Astrocyte of the spinal cord (primary cell): ENCODE measurements at places on chromosomes 3 and 15.

GRCh38 chr3:123618076-123618708 lies 33.3 kb upstream of the HACD2 start:
- DNase-seq = no peak

DNA sequence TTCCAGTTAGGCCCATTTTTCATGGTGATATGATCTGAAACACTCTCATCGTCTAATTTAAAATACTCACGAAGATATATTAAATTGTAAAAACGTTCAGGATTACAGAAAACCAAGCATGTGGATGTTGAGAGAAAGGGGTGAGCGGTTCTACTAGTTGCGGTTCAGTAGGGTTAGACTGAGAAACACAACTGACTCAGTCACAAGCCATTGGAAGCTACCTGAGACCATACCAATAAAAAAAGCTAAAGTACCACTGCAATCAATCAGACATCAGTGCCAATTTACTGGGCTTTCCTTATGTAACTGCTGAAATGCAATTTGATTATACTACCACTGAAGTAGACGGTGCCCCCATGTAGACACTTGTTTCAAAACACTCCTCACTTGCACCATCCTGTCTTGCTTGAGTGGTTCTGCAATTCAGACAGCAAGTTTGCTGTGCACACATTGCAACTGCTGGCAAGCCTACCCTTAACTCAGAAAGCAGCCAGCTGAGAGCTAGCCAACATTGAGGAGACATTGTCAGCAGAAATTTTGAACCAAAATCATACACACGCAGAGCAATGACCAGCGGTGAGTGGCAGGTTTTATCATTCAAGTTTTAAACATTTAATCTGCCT lies 368.7 kb upstream of the ARHGEF26 start:
- no peak for DNase-seq

- DNase-seq = no peak
These were observed 30.4 kb upstream of the CAPN7 start for GRCh38 chr3:15175605-15176004.

DNA sequence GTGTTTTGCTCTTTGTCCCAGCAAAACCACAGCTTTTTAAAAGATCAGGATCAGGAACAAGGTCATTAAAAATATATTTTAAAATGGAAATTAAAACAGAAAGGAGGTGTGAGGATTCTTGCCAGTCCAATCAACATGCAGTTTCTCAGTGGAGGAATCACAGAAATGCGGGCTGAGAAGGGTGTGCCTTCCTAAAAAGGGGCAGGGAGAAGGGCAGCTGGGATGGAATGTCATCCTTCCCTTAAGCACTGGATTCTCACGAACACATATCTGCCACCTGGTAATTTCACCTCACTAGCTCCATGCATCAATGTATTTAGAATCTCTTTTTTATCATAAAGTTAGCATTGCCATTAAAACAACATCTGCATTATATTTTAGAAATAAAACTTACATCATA lies 21.4 kb downstream of the ABI3BP start:
- DNase-seq = no peak

DNA sequence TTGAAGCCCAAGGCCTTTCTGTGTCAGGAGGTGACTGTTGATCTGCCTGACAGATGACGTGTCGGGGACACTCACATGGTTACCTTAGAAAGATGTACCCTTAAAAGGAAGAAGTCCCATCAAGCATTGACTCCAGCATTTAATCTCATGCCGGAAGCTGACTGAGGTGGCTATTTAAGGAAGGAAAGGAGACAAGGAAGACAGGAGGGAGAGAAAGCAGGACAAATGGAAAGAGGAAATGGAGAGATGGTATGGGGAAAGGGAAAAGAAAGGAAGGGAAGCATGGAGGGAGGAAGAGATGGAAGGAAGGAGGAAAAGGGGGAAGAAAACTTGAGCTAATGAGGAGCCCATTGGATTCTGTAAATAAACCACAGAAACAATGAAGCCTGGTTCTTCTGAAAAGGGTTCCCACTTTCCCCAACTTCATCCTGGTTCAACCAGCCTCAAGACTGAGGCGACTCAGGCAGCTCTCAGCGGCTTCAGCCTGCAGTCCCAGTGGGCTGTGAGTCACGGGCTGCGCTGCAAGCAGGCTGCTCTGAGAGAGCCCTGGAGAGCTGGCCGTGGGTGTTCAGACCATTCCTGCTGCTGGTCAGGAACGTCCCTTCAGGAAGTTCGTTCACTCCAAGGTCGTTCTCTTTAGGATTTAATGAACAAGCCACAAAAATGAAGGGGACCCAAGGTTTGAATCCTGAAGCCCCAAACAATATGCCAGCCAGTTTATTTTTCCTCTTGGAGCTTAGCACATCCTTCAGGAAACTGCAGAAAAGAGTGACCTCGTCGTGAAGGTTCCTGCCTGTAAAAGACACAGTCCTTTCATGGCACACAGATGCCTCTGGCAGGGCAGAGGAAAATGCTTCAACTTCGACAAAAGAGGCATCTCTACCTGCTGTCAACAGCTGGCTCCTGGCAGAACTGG lies 69.6 kb upstream of the THBS1 start:
- DNase-seq = peak; percentile 82

- no peak for DNase-seq
These were observed 148.9 kb upstream of the PEX5L start for GRCh38 chr3:180185650-180186049.

- no peak for DNase-seq
These were observed 349.9 kb downstream of the ZBBX start for GRCh38 chr3:167030082-167030725.

DNA sequence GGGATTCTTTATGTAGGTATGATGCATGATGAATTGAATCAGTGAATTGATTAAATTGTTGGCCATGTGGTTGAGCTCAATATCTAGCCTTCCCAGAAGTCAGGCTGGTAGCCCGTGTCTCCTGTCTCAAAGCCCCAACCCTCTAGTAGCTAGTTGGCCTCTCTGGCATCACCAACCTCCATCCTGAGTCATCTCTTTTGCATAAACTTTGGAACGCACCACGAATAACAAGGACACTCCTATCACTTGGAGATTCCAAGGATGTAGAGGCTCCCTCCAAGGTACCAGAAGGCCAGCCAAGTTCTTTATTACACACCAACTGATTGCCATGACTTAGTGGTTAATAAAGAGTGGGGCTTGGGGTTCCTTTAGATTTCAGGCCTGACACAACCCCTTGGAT lies 148.4 kb downstream of the APBA2 start:
- peak; percentile 16 for DNase-seq

DNA sequence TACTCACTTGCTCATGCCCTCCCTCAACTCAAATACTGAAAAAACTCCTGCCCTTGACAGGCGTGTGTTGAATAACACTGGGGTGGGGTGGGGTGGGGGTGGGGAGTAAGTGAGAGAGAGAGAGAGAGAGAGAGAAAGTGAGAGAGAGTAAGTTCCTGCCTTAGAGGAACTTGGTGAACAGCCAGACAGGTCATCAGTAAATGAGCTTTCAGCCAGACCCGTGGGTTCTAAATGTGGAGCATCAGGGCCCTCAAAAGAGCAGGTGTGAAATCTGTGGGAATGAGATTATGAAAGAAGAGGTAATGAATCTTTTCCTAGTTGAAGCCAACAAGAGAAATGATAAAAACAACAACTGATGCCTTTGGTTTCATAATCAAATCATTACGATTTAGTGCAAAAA lies 134.4 kb upstream of the FAM3D start:
- DNase-seq = no peak

GRCh38 chr15:63203451-63204090 lies 14.2 kb downstream of the RAB8B start:
- DNase-seq = peak; percentile 51

DNA sequence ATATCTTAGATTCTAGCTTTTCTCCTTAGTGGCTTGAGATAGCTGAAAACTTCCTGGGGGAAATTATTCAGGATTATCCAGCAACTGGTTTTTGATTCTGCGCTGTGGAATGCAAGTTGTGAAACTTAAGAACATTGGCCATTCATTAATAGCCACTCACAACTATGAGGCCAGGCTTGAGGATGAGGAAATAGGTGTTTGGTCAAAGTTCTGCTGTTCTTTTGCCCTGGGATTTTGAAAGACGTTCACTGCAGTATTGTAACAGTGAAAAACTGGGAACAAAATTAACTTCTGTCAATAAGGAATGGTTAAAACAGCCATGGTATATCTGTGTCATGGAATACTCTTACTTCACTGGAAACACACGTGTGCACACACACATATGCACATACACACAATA lies 44.1 kb downstream of the CTXND1 start:
- no peak for DNase-seq
